ENCODE measurements at places on chromosomes 7 and 10.
A peak's percentile ranks its signal among the peaks of the same experiment; 100 is the strongest.

- peak; percentile 62 for ATAC-seq
Observed at GRCh38 chr10:3763852-3764625, 21.0 kb downstream of the KLF6 start.

DNA sequence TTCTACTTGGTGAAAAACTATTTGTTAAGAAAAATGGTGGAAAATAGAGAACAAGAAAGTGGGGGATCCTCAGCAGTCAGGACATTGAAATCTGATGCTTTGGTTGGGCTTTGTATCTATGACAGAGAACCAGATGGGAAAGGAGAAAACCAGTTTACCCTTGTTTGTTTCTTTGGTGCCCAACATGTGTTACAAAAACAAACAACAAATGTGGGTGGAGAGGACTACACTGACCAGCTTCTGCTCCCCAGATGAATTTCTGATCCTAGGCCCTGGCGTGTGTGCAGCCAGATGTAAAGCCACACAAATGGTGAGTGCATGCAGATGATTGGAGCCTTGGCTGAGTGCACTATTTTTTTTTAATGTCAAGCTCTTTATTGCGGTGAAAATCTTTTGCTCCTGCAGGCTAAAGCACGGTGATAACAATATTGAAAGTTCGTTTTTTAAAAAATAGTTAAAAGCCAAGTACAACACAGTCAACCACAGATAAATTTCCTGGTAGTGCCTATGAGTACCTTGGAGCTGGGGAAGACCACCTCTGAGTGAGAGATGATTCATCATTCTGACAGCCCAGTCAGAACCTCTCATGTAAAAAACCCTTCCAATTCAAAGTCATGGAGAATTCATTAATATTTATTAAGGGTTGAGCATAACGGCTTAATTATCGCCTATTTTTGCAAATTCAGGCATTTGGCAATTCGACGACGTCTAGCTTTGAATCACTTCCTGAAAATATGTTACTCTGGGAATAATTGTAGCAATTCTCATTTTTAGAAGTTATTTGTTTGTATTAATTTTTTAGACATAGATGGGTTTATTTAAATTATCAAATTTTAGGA, 163.7 kb downstream of the AGMO start:
- ATAC-seq, result no peak

- no peak for ATAC-seq
Observed at GRCh38 chr10:133555521-133555920, 9.9 kb downstream of the SYCE1 start.

DNA sequence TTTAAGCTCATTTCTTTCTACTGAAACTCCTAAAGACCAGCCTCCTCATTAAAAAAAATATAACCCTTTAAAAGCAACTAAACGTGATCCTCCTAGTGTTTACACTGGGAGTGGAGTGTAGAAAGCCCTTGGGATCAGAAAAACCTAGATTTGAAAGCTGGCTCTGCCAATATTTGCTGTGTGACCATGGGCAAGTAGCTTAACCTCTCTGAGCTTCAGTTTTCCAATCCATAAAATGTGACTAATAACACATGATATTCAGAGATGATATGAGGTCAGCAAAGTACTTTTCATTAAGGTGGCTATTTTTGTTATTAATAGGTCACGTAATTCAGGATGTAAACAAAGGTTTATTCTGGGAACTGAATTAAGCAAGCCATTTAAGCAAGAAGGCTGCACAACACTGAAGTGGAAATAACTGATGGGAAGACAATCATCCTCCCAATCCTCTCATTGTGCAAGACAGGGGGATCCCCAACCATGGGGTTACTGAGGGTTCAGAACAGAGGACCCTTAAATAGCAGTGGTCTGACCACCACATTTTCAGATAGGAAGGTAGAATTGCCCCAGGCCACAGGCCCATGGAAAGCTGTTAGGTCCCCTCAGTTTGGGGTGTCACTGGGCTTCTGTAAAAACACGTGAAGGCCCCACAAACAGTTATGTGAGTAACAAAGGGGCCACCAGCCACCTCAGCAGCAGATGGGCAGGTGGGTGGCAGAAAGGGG, 49.1 kb upstream of the EEPD1 start:
- no peak for ATAC-seq

DNA sequence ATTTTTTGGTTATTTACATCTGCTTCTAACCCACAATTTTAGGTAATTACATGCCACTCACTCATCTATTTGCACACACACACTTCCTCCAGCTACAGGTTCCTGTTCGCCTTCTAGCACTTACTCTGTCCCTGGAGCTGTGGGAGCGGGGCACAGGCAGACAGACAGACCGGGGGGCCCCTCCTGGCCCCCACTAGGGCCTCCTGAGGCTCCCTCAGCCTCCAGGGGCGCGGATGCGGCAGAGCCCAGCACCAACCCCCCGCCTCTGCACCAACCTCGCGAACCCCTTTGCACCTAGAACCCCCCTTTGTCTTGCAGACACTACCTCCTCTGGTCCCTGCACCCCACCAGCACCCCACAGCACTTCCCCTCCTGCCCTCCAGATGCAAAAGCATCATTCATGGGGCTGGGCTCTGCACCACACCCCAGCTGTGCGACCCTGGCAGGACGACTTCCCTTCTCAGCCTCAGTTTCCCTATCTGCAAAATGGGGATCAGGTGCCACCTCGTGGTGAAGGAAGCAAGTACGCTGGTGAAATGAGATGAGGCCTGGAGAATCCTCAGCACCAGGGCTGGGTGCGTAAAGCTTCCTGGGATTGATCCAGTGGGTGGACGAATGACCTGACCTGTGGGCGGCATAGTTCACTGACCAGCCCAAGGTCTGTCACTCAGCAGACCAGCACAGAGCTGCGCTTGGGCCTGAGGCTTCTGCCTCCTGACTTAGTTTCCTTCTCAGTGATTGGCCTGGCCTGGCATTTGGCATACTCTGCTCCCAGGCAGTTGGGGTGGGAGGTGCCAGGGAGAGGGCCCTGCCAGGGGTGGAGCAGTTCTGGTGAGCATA, 37.9 kb downstream of the ELFN1 start:
- no peak for ATAC-seq

GRCh38 chr7:26305090-26305868, 13.6 kb downstream of the SNX10 start:
- no peak for ATAC-seq

GRCh38 chr10:132990684-132991545, 48.5 kb upstream of the CFAP46 start:
- ATAC-seq, result no peak

DNA sequence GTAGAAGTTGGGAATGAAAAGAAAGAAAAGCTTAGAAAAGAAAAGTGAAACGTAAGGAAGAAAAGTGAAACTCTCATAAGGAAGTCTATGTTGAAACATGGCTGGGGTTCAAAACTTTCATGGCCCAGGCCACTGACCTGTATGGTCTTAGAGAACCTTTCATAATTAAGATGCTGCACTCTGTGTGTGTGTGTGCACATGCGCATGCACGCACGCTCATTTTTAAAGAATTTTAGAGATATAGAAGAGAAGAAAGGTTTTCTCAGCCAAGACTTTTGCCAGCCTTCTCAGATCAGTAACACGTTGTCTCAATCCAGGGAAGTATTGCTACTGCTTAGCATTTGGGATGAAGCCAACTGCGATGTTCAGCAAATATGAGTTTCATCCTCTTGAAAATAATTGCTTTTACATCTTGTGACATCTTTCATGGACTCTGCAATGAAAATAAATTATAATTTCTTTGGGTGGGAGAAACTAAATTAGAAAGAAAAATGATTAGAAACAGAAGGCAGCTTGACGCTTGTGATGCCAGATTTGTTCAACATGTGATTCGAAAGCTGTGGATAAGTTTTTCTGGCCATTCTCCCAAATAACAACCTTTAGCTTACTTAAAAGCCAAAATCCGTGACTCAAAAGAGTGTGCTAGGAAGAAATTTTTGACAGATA, 16.2 kb upstream of the SLC26A4 start:
- no peak for ATAC-seq

- no peak for ATAC-seq
Observed at GRCh38 chr7:98753989-98754479, 115.8 kb downstream of the TMEM130 start.

GRCh38 chr7:123305840-123306375, 106.1 kb upstream of the SLC13A1 start:
- ATAC-seq, result no peak

GRCh38 chr7:85823396-85824080, 636.7 kb upstream of the SEMA3D start:
- ATAC-seq, result no peak

DNA sequence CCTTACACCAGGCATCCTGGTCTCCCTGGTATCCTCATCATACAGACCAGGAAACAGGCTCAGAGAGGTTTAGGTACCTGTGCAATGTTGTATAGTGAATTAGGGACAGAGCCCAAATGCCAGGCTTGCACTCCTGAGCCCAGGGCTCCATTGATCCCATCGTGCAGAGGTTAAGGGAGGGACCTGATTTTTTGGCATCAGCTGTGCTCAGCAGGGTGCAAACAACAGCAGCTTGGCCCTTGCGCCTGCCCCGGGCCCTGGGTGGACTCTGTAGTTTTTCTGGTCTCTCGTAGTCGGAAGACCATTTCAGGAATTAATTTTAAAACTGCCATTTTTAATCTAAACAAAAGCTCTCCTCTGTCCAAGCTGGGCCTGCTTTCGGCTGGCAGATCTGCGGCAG, 79.2 kb downstream of the COL26A1 start:
- no peak for ATAC-seq

GRCh38 chr10:109956454-109957091, 33.3 kb upstream of the XPNPEP1 start:
- peak; percentile 90 for ATAC-seq

DNA sequence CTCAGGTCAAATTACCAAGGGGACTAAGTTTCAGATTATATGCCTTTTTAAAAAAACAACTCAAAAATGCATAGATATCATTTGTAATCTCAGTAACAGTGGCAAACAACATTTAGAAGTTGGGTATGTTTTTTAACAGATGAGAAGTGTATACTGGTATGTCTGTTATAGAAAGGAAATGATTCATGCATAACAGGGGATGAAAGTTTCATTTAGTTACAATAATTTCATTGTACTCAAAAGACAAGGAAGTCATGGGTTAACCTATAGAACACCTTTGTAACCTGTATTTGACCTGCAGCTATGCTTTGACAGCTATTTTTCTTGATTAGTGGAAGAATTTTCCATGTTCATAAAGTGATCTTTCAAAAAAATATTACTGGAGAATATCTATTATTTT, 35.4 kb upstream of the FAM133B start:
- ATAC-seq, result peak; percentile 14

GRCh38 chr7:27176524-27176845, 2.4 kb upstream of the HOXA10 start:
- ATAC-seq, result no peak
